ENCODE measurements at places on chromosomes 12 and 14.

DNA sequence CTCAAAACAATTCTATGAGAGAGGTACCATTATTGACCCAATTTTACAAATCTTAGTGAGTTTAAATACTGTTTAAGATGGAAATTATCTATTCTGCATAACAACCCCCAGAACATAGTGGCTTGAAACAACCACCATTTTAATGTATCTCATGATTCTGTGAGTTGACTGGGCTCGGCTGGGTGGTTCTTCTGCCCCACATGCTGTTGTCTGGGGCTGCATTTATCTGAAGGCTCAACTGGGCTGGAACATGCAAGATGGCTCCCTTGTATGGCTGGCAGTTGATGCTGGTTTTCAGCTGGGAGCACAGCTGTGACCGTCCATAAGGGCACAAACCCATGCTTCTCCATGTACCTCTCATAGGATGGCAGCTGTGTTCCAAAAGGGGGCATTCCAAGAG, 82.2 kb downstream of the DRAM1 start:
- DNase-seq: no peak

DNA sequence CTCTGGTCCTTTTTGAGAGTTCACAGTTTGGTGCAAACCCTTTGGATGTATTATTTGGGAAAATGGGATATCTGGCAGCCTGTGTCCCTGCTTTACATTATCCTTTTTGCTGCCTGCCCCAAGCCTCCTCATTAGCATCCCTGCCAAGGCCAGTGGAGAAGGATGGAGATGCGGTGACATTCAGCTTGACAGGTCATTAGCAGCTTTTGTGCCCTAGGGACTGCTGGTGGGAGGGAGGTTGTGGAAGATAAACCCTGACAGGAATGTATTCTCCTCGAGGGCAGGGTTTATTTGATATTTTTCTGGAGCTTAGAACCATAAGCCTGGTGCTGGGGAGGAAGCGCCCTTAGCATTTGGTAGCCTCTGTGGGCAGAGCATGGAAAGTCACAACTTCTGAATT, 49.3 kb downstream of the PTPN11 start:
- no peak for DNase-seq

- no peak for DNase-seq
Measured at GRCh38 chr12:93145086-93145485, 216.0 kb upstream of the EEA1 start.

- DNase-seq: no peak
Measured at GRCh38 chr12:121451961-121452339, 52.0 kb downstream of the RNF34 start.

GRCh38 chr12:44526655-44527182, 349.4 kb downstream of the NELL2 start:
- DNase-seq: no peak

DNA sequence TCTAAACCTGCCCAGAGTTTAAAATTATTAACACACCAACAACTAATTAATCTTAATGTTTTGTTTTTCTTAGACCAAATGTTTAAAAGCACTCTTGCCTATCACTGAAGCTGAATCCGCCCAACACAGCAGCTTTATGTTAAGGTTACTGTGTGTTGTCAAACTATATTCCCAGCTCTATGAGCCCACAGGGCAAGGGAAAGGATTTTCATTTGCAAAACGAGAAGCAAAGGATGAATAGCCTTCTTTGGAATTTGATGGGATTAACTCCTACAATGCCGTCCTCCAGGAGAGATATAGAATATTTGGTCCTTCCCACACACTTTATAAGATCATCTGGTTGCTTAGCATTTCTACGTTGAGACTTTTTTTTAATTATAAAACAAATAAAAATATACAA, 43.7 kb downstream of the DUSP16 start:
- DNase-seq: no peak

GRCh38 chr12:120734210-120734609, 8.6 kb downstream of the ACADS start:
- no peak for DNase-seq

GRCh38 chr12:92079054-92079385, 66.6 kb downstream of the BTG1 start:
- DNase-seq: no peak

DNA sequence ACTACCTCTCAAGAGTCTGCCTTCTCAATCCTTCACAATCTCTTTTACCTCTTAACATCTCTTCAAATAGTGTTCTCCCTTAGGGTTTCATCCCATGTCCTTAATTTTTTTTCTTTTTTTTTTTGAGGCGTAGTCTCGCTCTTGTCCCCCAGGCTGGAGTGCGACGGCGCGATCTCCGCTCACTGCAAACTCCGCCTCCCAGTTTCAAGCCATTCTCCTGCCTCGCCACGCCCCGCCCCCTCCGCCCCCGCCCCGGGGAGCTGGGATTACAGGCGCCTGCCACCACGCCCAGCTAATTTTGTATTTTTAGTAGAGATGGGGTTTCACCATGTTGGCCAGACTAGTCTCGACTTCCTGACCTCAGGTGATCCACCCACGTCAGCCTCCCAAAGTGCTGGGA, 7.0 kb upstream of the BCAT1 start:
- DNase-seq: no peak

- no peak for DNase-seq
Measured at GRCh38 chr12:52837413-52837741, 3.3 kb upstream of the KRT79 start.

DNA sequence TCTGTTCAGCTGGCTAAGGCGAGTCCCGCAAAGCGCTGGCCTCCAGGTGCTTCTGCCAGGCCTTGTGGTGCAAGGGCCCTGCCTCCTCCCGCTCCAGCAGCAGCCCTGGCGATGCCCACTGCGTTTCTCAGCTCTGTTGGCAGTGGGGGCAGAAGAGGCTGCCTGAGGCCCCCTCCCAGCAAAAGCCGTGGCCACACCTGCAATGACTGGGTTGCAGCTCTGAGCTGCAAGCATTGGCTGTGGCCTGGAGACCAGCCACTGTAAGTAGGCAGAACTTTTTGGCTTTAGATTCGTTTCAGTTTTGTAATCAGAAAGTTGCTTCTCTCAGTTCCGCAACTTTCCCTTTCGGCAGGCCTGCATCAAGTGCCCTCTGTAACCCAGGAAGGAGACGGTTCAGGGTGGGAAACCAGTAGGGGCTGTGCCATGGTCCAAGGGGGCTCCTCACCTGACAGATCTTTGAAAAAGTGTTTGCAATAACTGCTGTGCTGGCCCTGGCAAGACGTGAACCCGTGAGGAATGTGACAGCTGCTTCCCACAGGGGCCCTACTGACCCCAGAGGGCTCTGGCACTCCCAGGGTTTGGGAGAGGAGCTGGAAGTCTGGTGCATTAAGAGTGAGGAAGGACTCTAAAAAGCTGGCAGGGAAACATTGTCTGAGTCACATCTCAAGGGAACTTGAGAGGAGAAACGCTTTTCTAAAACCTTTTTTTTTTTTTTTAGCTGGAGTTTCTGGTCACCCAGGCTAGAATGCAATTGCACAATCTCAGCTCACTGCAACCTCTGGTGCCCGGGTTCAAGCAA, 54.5 kb upstream of the MAX start:
- DNase-seq: no peak

DNA sequence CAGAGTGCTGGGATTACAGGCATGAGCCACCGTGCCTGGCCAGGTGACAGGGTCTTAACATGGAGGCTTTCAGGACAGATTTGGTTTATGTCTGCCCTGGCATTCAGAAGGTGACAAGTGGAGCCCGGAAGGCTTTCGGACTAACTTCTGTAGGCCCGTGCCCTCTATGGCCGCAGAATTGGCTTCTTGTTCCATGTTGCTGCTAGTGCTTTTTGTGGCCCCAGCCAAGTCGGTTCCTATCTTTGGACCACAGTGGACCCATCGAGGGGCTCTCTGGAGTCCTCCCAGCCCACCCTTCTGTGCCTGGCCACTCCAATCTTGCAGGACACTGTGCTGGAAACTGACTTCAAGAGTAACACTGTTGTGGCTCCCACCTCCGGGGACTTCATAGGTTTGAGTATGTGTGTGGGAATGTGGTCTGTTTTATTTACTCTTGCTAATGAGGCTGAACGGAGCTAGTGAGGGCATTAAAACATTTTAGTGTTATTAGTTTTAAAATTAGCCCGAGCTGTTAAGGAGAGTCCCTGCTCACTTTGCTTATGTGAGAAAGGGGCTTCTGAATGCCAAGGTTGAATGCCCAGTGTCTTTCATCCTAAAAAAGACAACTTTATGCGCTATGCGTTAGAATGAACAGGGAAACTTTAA, 245.9 kb downstream of the CACNA1C start:
- no peak for DNase-seq

DNA sequence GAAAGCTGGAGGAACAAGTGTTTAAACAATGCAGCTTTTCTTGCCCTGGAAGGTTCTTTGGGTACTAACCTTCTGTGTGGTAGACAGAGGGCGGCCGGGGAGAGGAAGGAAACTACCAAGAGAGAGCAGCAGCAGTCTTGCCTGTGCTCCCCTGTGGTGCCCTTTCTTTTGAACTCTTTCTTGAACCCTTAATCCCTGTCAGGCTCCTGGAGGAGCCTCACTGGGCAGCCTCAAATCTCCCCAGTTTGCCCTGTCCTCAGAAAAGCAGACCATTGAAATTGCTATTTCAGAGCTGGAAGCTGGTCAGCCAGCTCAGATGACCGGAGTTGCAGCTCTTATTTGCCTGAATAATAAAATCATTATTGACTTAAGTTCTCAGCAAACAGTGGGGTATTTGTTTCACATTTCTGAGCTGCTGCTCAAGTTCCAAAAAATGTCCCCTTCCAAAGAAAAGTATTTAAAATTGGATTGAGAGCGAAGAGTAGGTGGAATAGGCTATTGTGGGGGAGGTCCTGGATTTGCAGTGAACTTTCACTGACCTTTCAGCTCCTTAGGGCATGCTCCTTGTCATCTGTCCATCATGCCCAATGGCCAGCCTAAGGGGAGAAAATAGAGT, 42.1 kb upstream of the RNASE3 start:
- no peak for DNase-seq

GRCh38 chr12:66210840-66211239, 21.8 kb downstream of the IRAK3 start:
- peak; percentile 7 for DNase-seq

DNA sequence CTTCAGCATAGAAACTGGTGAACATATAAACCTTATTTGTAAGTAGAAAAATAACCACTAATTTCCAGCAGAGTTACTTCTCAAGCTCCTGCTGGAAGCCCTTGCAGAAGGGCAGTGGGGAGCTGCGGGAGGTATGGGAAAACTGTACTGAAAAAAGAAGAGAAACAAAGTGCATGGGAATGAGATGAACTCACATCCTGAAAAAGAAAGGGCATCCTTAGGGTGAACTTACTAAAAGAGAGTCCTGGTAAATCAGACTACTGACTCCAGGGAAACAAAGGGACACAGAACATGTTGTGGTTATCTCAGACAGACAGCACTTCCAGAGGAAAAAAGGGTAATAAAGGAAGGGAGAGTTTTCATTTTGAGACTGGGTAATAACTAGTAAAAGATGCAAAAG, 515.1 kb downstream of the RPL10L start:
- no peak for DNase-seq

DNA sequence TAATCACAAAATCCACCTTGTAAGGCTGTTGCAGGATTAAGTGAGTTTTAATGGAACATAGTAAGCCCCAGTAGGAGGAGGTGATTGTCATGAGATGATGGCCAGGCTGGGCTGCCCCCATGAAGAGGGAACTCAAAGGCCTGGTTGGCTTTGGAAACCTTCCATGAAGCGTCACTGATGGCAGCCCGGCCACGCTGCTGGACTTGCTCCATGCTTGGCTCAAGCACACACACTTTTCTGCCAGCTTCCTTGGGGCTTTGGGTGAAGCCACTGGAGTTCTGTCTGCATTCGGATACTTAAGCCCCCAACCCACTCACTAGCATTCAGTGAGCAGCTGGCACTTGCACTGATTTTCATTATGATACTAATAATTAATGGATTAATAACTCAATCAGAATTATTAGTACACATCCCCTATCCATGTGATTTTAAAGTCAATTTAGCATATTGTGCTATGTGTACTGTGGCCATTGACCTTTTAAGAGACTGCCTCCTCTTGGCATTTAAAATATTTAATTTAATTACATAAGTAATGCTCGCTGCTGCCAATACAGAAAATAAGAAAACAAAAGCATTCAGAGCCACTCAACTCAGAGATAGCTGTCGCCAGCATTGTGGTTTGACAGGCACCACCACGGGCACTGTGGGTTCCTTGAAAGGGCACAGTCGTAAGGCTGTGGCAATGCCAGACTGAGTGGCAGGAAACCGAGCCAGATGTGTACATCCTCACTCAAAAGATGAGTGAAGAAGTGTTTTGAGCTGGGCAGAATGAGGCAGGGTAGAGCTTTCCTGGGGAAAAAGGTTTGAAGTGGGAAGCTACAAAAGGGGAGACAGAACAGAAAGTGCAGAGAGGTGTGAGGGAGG, 15.9 kb downstream of the KRT85 start:
- DNase-seq: no peak

DNA sequence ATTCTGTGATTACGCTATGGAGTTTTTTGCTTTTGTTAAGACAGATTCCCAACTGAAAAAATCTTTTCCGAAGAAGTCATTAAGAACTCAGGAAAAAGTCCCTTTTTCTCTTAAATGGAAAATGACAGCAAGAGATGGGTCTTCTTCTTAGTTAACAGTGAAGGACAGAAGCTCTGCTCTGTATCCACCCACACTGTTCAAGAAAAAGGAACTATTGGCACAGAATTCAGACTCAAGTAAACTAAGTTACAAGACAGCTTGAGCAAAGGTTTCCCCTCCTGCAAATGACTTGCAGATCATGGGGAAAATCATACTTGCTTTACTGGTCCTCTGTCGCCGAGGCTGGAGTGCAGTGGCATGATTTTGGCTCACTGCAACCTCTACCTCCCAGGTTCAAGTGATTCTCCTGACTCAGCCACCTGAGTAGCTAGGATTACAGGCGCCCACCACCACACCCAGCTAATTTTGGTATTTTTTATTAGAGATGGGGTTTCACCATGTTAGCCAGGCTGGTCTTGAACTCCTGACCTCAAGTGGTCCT, 137.1 kb upstream of the AEBP2 start:
- no peak for DNase-seq

- peak; percentile 18 for DNase-seq
Measured at GRCh38 chr12:72272091-72272661, at the start of gene TRHDE. TSS of gene TRHDE (plus strand) at chr12:72272370. CDS start at chr12:72272644, 274 bp downstream.

DNA sequence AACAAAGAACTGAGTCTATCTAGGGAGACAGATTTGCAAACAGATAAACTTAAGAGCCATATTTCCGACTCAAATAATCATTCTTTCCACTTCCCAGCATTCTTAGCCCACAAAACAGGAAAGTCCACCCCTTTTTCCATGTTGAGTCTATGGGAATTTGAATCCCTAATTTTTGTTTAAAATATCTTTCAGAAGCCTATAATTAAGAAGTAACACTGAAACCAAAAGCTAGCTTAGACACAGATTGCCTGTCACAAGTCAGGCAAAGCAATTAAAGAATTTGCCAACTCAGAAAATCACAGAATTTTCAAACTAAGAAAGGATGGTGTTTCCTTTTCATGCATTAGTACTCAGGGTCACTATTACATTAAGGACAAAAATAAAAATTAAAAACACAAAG, 17.0 kb downstream of the ATP2B1 start:
- DNase-seq: no peak
